ENCODE measurements at places on chromosomes 6 and 20. TPM values are rescaled to one million over a fixed set of nuclear protein-coding genes. Genes with fewer than 3 reads are reported as not detected.
A peak's percentile ranks its signal among the peaks of the same experiment; 100 is the strongest.

DNA sequence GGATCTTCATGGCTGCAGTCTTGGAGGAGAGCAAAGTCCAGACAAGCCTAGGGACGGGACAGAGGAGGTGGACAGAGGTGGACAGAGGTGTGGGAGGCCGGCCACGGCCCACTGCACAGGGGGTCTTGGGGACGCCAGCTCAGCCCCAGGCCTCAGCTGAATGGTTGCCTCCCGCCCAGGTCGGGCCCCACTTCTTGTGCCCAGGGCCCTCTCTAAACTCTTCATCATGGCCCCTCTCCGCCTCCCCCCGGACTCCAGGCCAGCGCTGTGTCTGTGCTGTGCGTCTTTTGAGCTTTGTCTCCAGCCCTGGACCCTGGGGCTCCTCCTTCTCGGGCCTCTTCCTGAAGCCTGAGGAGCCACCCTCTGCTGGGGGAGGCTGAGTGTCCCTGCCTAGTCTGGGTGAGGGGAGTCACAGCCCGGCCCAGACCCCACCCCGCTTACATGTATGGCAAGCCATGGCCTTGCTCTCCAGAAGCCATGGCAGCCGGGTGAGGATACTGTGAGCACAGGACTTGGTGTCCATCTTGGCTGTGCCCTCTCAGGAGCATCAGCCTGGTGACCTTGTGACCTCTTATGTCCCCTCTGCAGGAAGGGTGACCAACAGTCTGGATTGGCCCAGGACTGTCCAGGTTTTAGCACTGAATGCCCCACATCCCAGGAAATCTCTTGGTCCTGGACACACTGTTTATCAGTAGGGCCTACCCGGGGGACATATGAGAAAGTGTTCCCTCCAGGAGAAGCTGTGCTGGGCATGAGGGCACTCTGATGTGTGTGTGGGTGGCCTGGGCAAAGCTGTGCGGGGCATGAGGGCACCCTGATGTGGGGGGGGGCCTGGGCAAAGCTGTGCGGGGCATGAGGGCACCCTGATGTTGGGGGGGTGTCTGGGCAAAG, 9.4 kb upstream of the NPBWR2 start:
- DNase-seq = no peak

The TREML1 gene
- total RNA-seq = not detected

The CD24 gene
- total RNA-seq = not detected

- no peak for DNase-seq
These were observed 33.5 kb upstream of the MCM9 start for GRCh38 chr6:118968416-118968815.

GRCh38 chr20:22805219-22805618, 220.8 kb upstream of the FOXA2 start:
- peak; percentile 46 for DNase-seq
